HCT116 (cell line): ENCODE measurements at places on chromosomes 5 and 9.

DNA sequence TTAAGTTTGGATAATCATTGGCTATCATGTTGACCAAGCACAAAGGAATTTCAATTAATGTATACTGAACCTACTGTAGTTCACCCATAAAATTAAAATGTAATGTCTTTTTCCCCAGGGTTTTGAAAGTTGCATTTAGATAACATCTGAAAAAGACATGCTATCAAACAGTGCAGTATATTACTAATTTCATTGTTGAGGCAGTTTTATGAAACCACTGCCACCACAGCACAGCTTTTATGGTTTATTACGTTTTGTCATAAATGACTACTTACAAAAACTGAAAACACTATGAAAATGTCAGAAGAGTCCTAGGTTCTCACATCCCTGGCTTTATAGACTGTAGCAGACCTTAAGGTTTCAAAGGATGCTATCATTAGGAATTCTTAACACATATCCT is 32.0 kb upstream of the HAPLN1 start:
- DNase-seq = no peak

DNA sequence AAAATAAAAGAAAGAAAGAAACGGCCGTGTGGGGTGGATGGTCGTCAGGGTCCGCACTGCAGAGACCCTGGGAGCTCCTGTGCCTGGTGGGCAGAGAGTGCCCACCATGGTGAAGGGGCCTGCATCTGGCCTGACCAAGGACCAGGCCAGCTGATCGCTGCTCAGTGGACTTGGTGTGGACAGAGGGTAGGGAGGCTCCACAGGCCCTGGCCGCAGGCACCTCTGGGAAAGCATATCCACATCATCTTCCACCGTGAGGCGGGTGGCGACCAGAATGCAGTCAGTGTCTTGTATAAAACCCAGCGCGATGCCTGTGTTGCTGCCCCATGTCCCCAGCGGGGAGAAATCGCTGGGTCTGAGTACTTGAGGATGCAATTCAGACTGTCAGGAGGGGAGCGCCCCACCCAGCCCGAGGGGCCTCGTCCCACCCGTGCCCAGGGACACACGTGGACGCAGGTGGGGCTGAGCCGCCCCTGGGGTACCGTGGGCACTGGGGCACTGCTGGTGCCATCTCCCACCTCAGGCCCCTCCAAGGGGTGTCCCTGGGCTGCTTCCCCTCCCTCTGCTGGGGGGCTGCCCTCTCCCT is 27.8 kb upstream of the SLC6A19 start:
- no peak for DNase-seq

GRCh38 chr5:116395631-116396203 is 178.9 kb downstream of the SEMA6A start:
- DNase-seq = no peak

DNA sequence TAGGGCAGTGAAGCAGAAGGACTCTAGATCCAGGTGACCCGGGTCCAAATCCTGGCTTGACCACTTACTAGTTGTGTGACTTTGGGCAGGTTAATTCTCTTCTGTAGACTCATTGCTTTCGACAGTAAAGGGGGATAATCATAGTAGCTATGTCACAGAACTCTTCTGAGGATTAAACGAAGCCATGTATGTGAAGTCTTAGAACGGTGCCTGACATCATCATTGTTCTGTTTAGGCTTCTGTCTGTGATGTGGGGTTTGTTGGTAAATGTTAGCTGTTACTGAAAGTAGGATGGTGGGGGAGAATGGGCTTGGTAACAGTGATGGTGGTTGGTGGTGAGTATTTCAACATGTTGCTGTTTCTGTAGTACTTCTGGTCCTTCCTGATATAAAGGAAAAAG is 73.7 kb downstream of the MAP1B start:
- no peak for DNase-seq

GRCh38 chr5:159106193-159106568 is 6.5 kb upstream of the EBF1 start:
- no peak for DNase-seq

GRCh38 chr9:136806631-136807201 is 1.0 kb upstream of the RABL6 start:
- DNase-seq = no peak
